NCI-H2081 treated with DMSO at 0.1 percent for 48 hours (cell line): ENCODE measurements at places on chromosomes 11 and 22.

DNA sequence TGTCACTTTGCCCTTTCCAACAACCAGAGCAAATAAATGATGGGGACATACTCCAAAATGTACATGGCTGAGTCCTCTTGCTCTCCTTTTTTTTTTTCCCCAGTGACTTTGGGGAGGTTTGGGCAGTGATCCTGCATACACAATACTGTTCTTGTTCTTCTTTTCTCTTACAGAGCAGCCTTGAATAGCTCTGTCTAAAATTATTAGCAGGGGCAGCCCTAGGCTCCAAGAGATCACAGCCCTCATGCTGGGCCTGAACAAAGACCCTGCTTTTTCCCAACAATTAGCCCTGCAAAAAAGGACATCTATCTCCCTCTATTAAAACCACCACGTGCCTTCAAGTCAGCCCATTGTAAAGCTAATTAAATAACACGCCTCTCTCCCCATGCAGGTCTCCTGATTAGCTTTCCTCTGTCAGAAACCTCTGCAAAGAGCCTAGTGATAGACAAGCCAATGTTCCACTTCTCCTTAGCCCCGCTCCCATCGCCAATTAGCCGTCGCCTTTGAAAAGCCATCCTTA is 54.7 kb downstream of the ETS1 start:
- no peak for DNase-seq

GRCh38 chr11:95302211-95302610 is 71.2 kb upstream of the SESN3 start:
- no peak for DNase-seq

- DNase-seq = no peak
Measured at GRCh38 chr11:118910309-118911112, 15.2 kb downstream of the BCL9L start.

- no peak for DNase-seq
Measured at GRCh38 chr11:47539681-47540039, 13.3 kb downstream of the CELF1 start.
